NCI-H510A (cell line): ENCODE measurements at places on chromosomes 12 and 14.

- no peak for DNase-seq
Measured at GRCh38 chr12:82953397-82953796, 266.7 kb downstream of the TMTC2 start.

DNA sequence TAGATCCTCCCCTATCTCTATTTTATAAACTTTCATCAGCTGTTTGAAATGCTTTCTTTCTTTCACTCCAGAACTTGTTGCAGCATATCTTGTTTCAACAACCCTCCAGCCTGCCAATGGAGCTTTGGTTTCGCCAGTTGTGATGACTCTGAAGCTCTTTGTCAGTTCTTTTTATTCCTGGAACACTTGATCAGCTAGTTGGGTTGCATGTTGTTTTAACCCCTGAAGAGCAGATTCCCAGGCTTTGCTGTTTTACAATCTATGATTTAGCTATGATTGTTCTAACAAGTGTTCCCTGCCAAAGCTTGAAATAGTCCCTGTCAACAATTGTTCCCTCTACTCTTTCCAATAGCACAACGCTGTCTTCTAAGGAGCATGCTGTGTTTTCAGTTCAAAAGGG is 50.6 kb upstream of the FUT8 start:
- no peak for DNase-seq

- DNase-seq, result no peak
Measured at GRCh38 chr12:119409043-119409442, 74.5 kb downstream of the CCDC60 start.

DNA sequence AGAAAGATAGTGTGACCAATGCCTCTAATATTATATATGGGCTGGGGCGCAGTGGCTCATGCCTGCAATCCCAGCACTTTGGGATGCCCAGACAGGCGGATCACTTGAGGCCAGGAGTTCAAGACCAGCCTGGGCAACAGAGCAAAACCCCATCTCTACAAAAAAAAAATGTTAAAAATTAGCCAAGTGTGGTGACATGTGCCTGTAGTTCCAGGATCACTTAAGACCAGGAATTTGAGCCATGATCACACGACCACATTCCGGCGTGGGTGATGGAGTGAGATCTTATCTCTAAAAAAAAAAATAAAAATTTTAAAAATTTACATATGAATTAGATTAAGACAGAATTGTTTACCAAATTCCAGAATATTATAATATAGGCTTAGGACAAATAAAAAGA is 12.0 kb downstream of the TM7SF3 start:
- DNase-seq, result no peak

- DNase-seq, result no peak
Measured at GRCh38 chr14:94450722-94451090, 1.9 kb downstream of the SERPINA11 start.

DNA sequence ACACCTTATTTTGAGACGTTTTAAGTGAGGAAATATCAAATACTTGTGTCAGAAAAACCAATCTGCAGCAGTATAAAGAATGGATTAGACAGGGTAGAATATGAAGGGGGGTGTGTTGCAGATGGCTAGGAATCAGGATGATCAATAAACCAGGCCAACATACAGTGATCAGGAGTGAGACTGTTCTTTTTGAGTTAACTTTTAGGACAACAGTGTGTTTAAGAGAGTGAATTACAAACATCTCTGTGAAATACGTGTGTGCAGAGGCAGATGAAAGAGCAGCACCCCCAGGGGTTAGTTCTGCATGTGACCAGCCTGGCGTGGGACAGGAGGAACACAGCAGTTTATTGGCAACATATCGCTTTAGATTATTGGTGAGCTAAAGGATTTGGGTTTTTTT is 10.6 kb upstream of the NRDE2 start:
- no peak for DNase-seq

GRCh38 chr12:120598674-120599463 is 17.7 kb upstream of the POP5 start:
- no peak for DNase-seq

DNA sequence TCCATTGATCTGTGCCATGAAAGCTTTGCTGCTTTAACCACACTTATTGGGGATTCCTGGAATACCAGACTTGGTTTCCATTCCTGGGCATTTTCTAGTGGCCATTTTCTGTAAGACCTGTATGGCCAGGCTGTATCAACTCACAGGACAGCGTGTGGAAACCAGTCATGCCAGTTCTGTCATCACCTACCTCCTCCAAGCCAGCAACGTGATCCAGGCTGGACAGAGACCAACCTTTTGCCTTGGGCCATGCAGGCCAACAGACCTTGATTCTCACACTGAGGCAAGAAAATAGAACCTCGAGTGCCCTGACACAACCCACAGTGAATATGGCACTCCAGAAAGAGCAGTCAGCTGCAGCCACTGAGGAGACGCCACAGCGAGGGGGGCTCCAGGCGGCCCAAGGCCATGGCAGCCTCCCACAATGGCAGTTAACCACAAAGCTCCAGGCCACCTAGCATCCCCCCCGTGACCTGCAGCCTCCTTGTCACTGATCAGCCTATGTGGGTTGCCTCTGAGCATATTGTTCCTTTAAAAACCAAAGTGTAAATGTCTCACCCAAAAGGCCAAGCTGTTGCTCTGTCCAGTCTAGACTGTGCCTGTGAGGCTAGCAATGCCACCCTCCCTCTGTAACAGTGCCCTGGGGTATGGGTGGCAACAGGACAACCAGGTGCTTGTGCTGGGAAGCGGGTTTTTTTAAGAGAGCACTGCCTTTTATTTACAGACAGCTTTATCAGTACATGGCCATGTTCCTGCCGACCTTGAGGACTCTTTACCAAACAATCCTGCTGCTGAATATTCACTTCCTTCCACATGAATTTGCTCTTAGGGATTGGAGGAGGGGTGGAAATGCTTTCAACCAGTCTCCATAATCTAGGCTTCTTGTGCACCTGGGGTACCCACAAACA is 168.7 kb upstream of the HIF1A start:
- peak; percentile 17 for DNase-seq

DNA sequence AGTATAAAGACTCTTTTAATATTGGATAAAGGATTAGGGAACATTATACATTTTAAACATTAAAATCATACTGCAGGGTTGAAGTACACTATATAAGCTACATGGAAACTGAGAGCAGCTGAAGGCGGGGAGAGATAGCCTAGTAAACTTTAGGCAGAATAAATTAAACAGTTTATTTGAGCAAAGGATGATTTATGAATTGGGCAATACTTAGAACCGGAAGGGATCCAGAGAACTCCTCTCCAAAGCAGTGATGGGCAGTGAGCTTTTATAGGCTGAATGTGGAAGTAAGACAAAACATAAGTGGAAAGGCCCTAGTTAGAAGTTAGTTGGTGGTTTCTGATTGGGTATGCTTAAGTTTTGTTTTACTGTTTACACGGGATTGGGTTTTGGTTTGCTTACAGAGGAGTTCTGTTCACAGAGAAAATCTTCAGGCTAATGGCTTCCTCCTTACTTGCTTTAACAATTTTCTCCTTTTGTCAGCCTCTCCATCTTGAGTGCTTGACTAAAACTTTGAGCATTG is 18.9 kb downstream of the LEMD3 start:
- no peak for DNase-seq

DNA sequence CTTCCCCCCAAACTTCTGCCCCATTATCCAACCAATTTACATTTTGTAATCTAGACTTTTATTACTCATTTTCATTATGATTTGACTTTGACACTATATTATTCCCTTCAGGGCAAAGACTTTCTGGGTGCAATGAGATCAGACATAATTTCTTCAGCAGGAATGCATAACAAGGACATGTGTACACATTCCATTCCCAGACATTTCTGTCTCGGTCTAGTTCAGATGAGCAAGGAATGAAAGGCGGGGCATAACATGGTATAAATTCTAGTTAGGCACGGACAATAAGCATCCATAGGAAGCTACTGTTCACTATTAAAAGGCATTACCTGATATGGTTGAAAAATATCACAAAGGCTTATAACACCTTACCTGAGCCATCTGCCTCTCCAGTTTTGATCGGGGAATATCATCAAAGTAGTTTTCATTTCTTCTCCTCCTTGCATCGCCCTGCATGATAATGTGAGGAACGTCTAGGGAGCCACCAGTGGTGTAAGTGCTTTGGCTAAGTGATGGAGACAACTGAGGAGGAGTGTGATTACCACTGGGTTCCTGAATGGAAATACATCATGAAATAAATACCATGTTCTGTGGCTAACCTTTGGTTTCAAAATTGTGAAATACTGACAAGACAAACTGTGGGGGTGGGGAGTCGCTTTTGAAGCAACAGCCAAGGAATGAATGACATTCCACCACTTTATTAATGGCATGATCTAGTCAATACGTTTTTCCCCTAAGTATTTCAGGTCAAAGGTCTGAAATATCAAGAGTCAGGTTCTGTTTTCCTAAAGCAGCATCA is 183.9 kb downstream of the APAF1 start:
- no peak for DNase-seq

GRCh38 chr12:72076558-72076915 is 137.9 kb downstream of the TPH2 start:
- no peak for DNase-seq

DNA sequence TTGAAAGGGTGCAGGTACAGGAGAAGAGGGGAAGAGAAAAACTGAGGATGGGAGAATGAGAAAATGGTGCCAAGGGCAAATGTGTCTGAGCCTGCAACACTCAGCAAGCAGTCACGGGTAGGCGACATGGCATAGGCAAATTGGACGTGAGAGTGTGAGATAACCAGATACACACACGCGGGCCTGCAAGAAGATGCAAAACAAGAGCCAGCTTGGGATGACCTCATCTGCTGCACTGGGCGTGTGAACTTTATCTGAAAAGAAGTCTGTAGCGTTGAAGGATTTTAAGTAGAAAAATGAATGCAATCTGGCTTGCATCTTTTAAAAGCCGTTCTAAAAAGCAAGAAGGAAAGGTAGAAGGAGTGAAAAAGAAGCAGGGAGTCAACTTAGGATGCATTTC is 160.4 kb downstream of the NTF3 start:
- DNase-seq, result no peak

GRCh38 chr12:115752913-115753726 is 524.4 kb downstream of the MED13L start:
- DNase-seq, result peak; percentile 57

DNA sequence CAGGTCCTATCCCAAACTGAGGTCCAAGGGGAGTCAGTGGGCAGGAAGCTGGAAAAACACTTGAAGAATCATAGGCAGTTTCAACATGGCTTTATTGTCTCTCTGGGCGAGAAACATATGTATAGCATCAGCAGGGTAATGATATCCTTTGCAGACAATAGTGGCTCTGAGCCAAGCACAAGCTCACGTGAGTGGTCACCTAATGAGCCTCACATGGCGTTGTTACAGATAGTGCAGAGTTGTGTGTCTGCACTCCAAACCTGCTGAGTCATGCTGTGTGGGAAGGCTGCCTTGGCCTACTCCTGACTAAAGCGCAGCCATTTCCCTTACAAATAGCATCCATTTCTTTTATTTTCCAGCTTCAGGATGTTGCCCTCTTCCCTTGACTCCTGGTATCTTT is 105.2 kb upstream of the SYT1 start:
- peak; percentile 52 for DNase-seq

DNA sequence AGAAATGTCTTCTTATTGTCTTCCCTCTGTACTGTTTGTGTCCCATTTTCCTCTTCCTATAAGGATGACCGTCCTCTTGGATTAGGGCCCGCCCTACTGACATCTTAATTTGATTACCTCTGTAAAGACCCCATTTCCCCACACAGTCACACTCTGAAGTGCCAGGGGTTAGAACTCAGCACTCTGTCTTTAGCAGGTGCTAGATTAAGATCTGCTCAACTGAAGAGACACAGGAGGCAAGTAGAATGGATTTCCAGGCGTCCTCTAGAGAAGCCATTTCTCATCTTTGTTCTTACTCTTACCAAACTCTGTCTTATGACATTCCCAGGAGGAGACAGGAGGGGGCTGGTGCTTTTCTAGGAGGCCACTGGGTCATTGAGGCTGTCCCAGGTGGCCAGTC is 50.8 kb downstream of the VCPKMT start:
- DNase-seq, result no peak

DNA sequence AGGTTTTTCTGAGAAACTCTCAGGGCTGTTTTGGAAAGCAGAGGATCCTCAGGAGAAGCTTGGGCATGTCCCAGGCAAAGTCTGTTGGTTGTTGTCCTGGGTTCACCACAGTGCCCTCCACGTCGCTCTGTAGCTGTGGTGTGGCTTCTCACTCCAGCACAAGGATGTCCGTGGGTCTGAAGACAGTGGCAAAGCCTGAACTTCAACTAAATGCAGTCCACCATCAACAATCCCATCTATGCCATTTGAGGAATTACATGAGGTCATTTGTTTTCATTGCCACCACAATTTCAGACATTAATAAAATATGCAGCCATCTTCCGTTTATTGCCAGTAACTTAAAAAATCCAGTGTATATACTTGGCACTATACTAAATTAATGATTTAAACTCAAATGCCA is 272.1 kb downstream of the LRIG3 start:
- no peak for DNase-seq

- peak; percentile 32 for DNase-seq
Measured at GRCh38 chr12:8912914-8913313, 1.4 kb upstream of the PHC1 start.

DNA sequence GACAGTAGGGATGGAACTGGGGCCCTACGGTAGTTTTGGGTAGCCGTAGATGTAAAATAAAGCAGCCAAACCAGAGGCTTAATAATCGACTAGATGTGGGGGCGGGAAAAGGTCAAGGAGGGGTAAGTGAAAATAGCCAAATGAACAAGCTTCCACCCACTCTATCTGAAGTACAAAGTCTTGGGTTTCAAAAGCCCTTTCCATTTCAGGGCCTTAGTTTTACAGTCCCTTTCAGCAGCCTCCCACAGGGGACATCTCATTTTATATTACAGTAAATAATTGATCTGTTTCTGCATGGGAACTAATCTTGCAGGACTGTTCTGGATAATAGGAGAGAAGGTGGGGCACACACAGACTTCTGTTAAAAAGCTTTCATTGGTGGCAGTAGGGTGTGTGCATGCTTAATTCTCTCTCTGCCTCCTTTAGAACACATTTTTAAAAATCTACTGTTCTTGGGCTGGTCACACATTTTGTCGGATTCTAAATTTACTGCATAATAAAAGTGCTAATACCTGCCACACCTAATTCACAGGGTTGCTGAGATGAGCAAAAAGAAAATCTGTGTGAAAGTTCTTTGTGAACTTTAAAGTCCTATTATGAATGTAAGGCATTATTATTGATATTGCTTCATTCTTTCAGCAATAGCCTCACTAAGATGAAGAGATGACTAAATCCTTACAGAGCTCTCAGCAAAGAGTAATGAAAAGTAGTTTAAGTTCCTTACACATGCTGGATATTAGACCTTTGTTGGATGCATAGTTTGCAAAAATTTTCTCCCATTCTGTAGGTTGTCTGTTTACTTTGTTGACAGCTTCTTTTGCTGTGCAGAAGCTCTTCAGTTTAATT is 104.6 kb downstream of the ITPR2 start:
- DNase-seq, result no peak

DNA sequence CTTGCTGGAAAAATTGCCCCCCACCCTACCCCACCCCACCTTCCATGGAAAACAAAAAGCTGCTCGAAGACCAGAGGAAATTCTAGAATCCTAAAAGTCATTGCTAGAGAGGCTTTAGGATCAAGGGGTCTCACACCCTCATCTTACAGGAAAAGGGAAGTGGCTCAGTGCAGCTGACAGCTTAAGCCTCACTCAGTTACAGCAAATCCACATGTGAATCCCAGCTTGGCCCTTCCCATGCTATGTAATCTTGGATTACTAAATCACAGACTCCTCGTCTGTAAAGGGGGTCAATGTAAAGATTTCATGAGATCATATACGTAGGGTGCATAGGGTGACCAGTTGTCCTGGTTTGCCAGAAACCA is 25.9 kb downstream of the CMKLR1 start:
- no peak for DNase-seq

- DNase-seq, result no peak
Measured at GRCh38 chr14:84397631-84398030, 1132.3 kb upstream of the FLRT2 start.

GRCh38 chr14:54673193-54674045 is 106.5 kb downstream of the SAMD4A start:
- no peak for DNase-seq
